SK-N-SH (cell line): ENCODE measurements at places on chromosomes 1 and 21.

DNA sequence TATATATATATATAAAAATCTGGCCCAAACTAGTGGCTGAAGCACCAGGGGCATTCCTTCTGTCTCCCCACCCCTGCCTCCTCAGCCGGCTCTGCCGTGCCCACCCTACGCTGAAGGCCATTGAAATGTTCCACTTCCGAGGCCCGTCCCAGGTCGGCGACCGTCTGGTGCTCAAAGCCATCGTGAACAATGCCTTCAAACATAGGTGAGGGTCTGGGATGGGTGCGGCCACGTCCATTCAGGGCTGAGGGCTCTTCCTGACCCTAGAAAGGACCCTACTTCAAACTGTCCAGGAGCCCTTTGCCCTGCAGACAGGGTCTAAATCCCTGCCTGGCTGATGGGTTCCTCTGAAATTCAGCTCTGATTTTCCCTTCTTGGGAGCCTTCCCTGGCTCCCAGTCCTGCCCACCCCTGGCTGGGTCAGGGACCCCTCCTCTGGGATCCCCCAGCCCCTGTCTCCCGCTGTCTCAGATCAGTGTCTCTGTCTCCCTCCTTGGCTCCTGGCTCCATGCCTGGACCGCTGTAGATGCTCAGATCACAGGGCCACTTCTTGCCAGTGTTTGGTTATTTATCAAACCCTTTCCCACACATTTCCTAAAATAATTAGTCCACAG lies 24.0 kb downstream of the FAM151A start:
- H3K27ac ChIP-seq, result no peak overlapping the region
- H3K27me3 ChIP-seq, result no peaks in the 10 kb centered on the region
- DNase-seq, result no peak
- H3K36me3 ChIP-seq, result no peaks in the 10 kb centered on the region

DNA sequence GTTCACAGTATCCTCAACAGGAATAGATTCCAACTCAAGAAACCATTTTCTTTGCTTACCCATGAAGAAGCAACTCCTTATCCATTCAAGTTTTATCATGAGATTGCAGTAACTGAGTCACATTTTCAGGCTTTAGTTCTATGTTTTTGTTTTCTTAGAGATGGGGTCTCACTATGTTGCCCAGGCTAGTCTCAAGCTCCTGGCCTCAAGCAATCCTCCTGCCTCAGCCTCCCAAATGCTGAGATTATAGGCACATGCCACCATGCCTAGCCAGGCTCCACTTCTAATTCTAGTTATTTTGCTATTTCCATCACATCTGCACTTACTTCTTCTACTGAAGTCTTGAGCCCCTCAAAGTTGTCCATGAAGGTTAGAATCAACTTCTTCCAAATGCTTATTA lies 143.3 kb upstream of the HP1BP3 start:
- no peak for DNase-seq
- no peaks in the 10 kb centered on the region for H3K27me3 ChIP-seq
- no peak overlapping the region for H3K4me3 ChIP-seq
- H3K4me1 ChIP-seq, result no peaks in the 10 kb centered on the region
- H3K27ac ChIP-seq, result no peak overlapping the region

GRCh38 chr1:68119445-68119844 lies 69.0 kb upstream of the DIRAS3 start:
- H3K36me3 ChIP-seq, result no peaks in the 10 kb centered on the region; the same call in 1 of the 2 replicates
- H3K27me3 ChIP-seq, result no peaks in the 10 kb centered on the region
- no peak for DNase-seq

DNA sequence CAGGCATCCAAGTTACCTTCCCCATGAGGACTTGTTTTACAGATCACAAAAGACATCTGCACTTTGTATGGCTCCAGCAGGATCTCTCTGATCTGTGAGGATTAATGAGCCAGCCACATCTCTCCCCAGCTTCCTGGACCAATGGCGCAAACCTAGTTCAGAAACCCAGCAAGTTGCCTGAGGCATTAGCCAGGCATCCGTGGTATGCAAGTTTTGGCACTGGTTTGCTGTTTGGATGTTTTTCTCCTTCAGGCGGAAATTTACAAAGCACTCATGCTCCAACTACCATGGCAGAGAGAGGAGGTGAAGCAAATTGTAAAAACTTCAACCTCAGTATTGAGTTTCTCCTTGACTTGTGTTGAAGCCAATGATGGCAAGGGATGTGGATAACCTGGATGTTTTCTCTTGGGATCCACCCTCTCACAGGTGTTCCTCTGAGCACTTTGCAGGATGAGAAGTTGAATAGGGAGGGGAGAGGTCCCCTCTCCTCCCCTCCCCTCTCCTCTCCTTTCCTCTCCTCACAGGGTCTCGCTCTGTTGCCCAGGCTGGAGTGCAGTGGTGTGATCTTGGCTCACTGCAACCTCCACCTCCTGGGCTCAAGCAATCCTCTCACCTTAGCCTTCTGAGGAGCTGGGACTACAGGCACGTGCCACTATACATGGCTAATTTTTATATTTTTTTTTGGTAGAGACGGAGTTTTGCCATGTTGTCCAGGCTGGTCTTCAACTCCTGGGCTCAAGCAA lies 25.6 kb upstream of the ENO1 start:
- H3K27ac ChIP-seq, result peak overlapping the region; percentile 41; the same call in 1 of the 2 replicates
- no peak overlapping the region for H3K4me3 ChIP-seq

DNA sequence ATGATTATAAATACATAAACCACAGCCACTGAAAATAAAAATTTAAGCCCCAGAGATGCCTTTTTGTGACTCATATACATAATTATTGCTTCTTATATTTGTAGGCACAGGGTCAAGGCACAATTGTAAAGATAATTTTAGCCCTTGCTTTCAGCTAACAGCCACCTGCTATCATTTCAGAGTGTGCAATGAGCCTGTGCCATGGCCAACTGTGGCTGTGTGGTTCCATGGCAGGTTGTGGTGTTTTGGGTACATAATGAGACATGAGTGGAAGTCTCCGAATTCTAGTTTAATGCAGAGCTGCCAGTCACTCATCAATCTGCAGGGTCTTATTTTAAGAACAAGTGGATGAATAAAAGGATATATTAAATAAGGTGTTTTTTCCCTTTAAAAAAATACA lies 346.9 kb upstream of the SNX7 start:
- no peak overlapping the region for H3K4me3 ChIP-seq
- no peak overlapping the region for H3K27ac ChIP-seq
- no peaks in the 10 kb centered on the region; the same call in none of the 2 replicates for H3K4me1 ChIP-seq
- no peak for DNase-seq
- no peaks in the 10 kb centered on the region for H3K27me3 ChIP-seq

DNA sequence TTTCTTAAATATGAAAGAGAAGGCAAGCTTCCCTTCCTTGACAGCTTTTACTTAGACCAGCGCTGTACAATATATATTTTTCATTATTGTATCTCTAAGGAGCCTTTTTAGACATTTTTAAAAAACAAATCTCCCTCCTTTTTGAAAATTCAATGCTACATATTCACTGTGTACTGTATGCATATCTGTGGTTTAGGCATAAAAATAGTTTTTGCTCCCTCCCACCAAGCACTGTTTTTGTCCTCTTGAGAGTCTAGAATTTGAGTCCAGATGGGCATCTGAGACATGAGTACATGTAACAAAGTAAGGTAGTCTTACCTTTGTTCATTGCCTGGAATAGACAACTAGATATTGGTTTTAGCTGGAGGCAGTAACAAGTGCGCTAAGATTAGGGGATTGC lies 488.5 kb upstream of the RUNX1 start:
- no peaks in the 10 kb centered on the region for H3K27me3 ChIP-seq
- no peak overlapping the region for H3K27ac ChIP-seq
- H3K4me1 ChIP-seq, result no peaks in the 10 kb centered on the region
- H3K4me3 ChIP-seq, result no peak overlapping the region
- no peak for DNase-seq

- no peaks in the 10 kb centered on the region for H3K27me3 ChIP-seq
- no peaks in the 10 kb centered on the region for H3K36me3 ChIP-seq
- peak overlapping the region; percentile 87 for H3K27ac ChIP-seq
- peak overlapping the region; percentile 15; the same call in 1 of the 2 replicates for H3K4me3 ChIP-seq
- peaks cover 40% of the 10 kb centered on the region for H3K4me1 ChIP-seq
- DNase-seq, result peak; percentile 22
These were observed 43.3 kb downstream of the PTPRC start for GRCh38 chr1:198681831-198682759.

DNA sequence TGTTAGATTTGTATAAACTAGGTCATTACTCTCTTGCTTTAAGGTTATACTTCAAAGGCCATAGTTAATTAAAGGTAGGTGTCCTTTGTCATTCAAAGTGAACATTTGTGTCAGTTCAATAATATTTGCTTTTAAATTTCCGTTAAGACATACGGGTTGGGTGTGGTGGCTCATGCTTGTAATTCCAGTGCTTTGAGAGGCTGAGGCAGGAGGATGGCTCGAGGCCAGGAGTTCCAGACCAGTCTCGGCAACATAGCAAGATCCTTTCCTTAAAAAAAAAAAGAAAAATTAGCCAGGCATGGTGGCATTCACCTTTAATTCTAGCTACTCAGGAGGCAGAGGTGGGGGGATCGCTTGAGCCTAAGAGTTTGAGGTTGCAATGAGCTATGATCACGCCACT lies 80.4 kb downstream of the KIF26B start:
- no peak overlapping the region for H3K4me3 ChIP-seq
- DNase-seq, result no peak
- H3K36me3 ChIP-seq, result no peaks in the 10 kb centered on the region; the same call in 1 of the 2 replicates
- no peaks in the 10 kb centered on the region for H3K4me1 ChIP-seq

DNA sequence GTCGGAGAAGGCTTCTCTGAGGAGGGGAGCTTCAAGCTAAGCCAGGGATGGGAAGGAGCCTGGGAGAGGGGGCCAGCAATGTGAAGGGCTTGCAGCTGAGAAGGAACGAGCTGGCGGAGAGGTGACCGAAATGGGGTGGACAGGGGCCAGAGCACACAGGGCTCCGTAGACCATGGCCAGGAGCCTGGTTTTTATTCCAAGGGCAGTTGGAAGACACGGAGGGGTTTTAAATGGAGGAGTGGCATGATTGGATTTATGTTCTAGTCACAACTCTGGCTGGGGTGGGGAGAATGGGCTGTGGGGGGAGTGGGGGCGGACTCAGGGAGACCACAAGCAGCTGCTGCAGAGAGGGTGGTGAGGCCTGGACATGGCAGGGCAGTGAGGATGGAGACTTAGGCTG lies 5.1 kb upstream of the EPS8L3 start:
- H3K36me3 ChIP-seq, result no peaks in the 10 kb centered on the region
- peaks cover 11% of the 10 kb centered on the region; the same call in 1 of the 2 replicates for H3K4me1 ChIP-seq
- no peaks in the 10 kb centered on the region for H3K27me3 ChIP-seq
- DNase-seq, result no peak

DNA sequence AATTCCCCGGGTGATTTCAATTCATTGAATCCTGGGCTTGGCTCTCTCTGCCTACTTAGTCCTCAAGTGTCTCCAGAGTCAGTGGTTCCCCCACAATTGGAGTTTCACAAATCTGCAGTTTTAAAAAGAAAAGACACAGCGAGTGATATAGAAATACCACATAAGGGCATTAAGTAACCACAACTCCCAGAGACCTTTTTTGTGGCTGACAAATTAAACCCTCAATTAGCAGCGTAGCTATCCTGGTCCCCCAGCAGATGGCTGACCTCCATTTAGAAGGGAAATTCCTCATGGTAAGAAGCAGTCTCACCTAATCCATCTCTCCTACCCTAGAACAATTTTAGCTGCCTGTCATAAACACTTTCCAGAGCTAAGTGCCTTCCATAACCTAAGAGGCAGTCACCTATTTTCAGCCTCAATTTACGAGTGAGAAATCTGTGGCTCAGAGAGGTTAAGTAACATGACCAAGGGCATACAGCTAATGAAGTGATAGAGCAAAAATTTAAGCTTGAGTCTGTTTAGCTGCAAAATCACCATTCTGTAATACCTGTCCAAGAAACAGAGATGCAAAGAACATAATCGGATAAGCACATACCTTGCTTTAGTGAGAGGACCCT lies 56.0 kb upstream of the NBPF3 start:
- H3K27me3 ChIP-seq, result no peaks in the 10 kb centered on the region
- H3K36me3 ChIP-seq, result no peaks in the 10 kb centered on the region
- no peak overlapping the region for H3K4me3 ChIP-seq
- DNase-seq, result no peak

GRCh38 chr1:27513528-27513927 lies 23.6 kb upstream of the WASF2 start:
- no peak overlapping the region for H3K27ac ChIP-seq
- H3K27me3 ChIP-seq, result no peaks in the 10 kb centered on the region
- no peak overlapping the region for H3K4me3 ChIP-seq
- no peaks in the 10 kb centered on the region for H3K4me1 ChIP-seq
- DNase-seq, result no peak

DNA sequence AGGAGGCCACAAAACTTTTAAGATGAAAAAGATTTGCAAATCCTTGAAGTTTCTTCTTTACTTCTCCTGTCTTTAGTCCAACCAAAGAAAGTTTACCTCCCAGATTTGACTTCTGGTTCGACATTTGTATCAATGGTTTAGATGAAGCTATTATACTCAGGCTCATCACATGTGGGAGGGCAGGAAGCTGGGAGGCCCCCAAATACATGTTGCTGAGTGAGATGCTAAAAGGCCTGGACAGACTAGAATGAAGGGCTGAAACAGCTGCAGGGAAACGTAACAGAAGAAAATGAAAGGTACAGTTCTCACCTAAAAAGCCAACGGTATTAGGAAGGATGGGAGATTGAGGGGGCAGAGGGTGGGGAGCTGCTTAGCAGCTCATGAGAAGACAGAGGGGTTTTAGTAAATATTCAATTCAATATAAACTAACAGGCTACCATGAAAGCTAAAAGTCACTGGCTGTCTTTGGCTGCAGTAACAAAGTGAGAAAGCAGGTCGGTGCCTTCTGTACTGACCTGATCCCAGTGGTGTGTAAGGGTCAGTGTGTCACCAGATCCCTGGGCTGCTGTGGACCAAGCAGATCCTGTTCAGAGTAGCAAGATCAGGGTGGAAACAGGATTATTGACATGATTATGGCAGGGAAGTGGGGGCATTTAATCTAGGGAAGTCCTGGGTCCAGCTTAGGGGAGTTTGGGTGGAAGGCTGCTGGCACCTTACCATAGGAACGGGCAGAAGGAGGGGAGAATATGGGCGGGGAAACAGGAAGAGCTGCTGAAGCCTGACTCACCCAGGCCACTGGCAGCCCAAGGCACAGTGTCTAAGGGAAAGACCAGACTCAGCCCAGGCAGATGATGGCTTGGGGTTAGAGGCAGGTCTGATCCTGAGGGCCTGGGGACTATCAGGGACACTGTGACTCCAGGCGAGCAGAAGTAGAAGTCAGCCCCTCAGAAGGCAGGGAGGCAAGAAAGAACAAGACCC lies 60.4 kb downstream of the KCNN3 start:
- no peak overlapping the region for H3K27ac ChIP-seq
- no peaks in the 10 kb centered on the region for H3K36me3 ChIP-seq
- no peak overlapping the region for H3K4me3 ChIP-seq

DNA sequence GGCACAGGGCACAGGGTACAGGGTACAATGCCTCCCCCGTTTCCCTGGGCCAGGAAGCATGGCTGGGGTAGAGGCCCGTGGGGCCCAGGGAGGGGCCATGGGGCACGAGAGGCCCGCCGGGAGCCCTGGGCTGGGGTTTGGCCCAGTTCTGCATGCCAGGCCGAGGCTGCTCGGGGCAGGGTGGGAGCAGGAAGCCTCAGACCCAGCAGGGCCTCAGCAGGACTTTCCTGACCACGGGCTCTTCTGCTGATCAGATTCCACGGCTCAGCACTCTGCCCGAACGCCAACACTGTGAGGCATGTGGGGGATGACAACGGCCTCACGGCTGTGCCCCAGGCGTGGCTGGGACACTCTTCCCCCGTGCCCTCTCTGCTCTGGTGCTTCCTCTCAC lies 104.3 kb downstream of the NPHP4 start:
- no peaks in the 10 kb centered on the region for H3K27me3 ChIP-seq
- H3K27ac ChIP-seq, result no peak overlapping the region
